ENCODE measurements at places on chromosomes 2 and 18.

DNA sequence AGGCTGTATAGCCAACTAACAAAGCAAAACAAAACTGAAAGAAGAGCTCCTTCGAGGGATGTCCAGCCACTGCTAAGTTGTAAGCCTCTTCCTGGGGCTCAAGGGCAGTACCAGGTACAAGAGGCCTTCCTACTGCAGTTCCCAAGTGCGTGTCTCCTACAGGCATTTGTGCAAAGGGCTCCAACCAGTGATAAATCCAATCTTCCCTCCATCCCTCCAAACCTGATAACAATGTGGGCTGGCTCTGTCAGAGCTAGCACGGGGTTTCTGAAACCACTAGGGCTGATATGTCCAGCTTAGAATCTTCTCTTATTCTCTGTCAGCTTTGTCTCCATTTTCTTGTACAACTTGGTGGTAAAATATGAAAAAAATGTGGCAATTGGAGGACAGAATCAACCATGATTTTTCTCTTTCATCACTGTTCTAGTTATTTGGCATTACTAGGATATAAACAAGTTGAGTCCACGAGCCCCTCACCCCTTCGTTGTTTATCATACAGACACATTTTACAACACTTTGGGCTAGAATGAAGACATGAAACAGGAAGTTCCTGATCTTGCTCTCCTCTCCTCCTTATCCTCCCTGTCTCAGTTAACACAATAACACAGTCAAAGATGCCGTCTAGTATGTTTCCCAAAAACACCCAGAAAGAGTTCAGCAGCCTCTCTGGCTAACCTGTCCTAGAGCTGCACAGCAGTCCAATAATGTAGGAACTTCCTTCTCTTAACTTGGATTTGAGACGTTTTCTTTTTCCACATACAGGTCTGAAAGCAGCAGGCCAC is 35.4 kb upstream of the WIPF1 start:
- no peak for DNase-seq

- no peak for DNase-seq
These were observed 859.5 kb downstream of the LRP1B start for GRCh38 chr2:141271346-141271745.

DNA sequence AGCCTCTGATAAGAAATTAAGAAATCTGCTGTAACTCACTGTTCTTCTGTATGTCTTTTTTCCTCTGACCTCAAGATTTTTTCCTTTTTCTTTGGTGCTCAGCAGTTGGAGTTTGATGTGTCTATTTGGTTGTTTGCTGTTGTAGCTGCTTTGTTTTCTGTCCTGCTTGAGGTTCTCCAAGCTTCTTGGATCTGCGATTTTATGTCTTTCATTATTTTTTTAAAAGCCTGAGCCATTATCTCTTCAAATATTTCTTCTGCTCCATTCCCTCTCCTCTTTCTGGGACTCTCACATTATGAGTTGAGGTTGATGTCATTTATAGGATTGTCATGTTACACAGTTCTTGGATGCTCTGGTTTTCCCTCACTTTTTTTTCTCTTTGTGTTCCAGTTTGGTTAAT is 47.7 kb downstream of the RAMP1 start:
- no peak for DNase-seq

DNA sequence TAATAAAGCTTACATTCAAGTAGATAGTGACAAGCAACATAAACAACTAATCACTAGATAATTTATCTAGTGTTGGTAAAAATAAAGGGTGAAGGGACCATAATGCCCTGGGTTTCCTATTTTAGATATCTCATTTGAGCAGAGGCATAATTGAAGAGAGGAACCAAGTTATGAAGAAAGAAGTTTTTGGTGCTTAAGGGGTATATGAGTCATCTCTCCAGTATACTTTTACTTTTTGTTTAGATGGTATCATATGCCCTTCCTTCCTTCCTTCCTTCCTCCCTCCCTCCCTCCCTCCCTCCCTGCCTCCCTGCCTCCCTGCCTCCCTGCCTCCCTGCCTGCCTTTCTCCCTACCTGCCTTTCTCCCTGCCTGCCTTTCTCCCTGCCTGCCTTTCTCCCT is 1053.5 kb upstream of the CELF4 start:
- no peak for DNase-seq

GRCh38 chr2:69625078-69625795 is 18.3 kb downstream of the AAK1 start:
- DNase-seq = no peak

DNA sequence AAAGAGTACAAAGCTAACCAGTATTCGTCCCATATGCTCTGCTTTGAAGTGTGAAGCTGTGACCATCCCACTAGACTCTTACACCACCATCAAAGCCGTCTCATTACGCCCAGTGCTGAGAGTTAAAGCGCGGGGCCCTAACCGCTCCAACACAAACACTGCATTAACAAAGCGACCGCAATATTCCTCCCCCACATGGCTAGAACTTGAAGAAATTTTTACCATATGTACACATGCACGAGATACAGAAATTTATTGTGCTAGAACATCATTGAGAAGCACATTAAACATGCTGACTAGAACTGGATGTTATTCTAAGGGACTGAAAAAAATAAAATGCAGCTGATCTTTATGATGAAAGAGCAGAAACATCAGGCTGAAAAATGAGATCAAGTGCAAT is 20.5 kb downstream of the FTCDNL1 start:
- DNase-seq = no peak

GRCh38 chr2:164570475-164570874 is 50.8 kb downstream of the GRB14 start:
- DNase-seq = no peak

DNA sequence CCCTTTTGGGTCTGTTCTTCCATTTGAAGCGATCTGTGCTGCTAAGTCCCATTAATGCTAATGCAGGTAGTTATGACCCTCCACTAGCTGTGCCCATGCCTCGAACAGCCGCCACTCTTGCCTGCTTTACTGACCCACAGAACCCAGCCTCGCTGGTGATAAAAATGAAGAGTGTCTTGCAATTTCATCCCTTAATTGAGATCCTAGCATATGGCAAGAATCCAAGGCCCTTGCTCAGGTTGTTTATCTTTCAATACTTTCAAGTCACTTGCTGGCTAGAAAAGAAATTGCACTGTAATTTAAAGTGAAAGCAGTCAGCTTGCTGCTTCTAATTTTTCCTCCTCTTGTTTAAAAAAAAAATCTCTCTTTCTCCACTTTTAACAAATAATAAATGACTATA is 73.6 kb downstream of the ZNF521 start:
- DNase-seq = peak; percentile 29

GRCh38 chr2:33673937-33674336 is 74.8 kb upstream of the FAM98A start:
- DNase-seq = peak; percentile 45

DNA sequence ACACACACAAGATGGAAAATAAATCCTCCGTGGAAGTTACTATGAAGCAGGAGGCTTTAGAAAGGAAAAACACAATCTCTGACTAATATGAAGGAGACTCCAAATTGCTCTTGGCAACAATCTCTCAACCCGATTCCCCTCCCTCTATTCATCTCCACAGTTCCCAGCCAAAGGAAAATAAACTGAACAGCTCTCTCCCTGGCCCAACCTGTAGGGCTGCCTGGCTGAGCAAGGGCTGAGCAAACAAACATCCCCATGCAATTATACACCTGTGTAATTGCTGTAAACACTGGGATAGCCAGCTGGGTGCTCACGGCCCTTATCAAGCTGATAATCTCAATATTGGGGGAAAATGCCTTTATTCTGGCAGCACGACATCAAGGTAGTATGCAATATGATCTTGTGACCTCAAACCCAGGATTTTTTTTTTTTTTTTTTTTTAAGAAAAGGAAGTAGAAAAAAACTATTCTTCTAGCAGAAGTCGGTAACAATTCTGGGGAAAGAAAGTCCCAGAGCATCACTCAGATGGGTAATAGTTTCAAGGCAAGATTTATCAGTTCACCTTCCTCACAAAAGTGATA is 203.3 kb upstream of the SMAD2 start:
- DNase-seq = peak; percentile 58

DNA sequence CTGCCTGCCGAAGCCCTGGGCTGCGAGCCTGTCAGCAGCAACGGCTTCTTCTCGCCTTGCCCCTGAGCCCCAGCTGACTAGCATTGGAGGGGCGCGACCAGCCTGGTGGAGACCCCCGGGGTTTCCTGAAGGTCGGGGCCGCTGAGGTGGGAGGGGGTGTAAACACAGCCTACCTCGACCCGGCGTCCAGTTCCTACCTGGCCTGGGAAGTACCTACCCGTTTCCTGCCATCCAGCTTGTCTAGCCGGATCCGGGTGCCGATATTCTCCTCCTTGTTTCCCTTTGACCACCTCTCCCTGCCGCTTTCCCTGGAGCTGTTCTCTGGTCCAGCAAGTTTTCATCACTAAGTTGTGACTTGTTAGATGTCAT is 511 bp downstream of the MOB4 start:
- DNase-seq = peak; percentile 60

GRCh38 chr2:96147593-96148201 is 2.5 kb upstream of the DUSP2 start:
- DNase-seq = peak; percentile 24

DNA sequence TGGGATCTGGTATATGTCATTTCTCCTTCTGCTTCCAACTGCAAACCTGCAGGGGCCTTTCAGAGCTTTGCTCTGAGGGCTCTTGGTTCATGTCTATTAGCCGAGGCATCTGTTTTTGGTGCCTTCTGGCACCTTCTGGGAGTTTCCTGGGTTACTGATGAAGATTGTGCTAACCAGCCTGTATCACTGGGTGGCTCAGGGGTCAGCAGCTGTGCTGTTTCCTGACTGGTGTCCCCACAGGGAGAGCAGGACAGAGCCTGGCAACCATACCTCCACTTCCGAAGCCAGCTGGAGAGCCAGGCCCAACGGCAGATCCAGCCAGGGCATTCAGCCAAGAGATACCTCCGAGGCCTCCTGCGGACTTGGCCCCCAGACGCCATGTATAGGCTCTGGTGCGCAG is 17.5 kb downstream of the KIAA2012 start:
- no peak for DNase-seq

- DNase-seq = no peak
These were observed at the start of gene NLRC4 for GRCh38 chr2:32264422-32265105. Gene NLRC4, minus strand, starts transcription at chr2:32264886. Its CDS starts 8,111 bp downstream, at chr2:32256775.

DNA sequence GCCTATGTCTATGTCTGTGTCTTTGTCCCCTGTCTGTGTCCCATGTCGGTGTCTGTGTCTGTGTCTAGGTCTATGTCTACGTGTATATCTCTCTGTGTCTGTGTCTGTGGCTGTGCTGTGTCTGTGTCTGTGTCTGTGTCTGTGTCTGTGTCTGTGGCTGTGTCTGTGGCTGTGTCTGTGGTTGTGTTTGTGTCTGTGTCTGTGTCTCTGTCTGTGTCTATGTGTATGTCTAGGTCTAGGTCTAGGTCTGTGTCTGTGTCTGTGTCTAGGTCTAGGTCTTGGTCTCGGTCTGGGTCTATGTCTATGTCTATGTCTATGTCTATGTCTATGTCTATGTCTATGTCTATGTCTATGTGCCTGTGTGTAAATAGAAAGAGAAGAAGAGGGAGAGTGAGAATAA is 11.9 kb downstream of the IL1R2 start:
- DNase-seq = no peak

GRCh38 chr18:35130236-35130635 is 89.0 kb downstream of the MAPRE2 start:
- DNase-seq = no peak

DNA sequence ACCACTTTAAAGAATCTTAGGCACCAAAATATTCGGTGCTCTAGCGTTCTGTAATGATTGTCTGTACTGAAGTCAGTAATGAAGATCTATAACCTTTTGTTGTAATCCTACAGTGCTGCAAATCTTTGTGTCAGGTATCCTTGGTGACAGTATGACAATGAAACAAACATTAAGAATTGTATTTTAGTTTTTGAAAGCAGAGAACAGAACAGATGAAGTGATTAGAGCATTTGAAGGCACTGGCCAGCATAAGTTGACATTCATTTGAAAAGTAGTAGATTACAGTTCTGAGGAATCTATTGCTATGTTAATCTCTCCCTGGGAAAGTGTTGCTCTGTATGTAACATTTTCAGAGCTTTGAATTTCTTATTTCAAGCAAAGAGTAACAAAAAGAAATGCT is 451.2 kb downstream of the NUP35 start:
- DNase-seq = no peak

GRCh38 chr2:9105601-9106337 is 100.8 kb upstream of the ASAP2 start:
- DNase-seq = no peak

- peak; percentile 95 for DNase-seq
These were observed 521.2 kb upstream of the POU3F3 start for GRCh38 chr2:104332731-104333130.

DNA sequence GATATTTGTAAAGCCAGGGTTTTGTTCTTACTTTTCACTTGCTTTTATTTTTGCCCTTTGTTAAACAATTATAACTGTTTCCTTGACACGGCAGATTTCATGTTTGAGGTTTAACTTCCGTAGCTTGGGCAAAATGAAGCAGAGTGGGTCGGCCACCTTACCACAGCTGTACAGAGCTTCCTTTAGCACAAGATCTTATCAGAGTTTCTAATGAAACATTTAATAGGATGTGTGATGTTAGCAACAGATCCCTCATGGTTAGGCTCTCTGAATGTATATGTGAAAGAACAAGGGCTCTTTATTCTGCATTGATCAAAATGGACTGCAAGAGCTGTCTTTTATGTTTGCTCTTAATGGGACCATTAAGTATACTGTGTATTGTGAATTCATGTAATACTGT is 22.3 kb downstream of the RNF125 start:
- DNase-seq = no peak

DNA sequence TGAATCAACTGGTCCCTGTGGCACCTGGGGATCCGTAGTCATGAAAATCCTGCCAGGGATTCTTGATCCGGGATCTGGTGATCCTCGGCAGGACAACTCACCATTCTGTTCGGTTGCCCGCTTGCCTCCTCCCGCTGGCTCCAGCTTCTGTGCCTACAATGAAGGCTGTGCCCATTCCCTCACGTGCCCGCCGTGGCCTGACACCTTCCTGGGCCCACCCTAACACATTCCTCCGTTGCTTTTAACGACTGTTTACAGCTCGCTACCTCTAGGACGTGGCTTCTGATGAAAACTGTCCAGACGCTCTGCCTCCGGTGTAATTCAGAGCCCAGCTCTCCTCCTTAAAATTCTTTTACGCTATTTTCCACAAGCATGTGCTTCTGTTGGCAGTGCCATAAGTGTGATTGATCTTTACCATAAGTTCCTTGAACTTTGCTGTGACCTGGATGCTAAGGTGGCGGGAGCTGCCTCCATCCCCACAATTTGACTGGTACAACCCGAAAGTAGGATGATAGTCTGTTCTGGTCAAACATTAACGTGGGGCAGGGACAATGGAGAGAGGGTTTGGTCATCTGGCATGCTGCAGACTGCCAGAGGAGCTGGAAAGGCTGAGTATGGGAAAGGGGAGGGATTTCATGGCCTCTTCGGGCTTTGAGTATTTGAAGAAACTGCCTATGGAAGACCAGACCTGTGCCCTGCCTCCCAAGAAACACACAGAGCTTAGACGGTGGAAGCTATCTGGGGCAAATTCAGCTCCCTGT is 206.8 kb upstream of the TNP1 start:
- DNase-seq = no peak
